ENCODE measurements at places on chromosomes 2 and 18. TPM values are rescaled to one million over a fixed set of nuclear protein-coding genes. Genes with fewer than 3 reads are reported as not detected.

The NT5C1B gene
- total RNA-seq: not detected

The LYG2 gene
- total RNA-seq: not detected

DNA sequence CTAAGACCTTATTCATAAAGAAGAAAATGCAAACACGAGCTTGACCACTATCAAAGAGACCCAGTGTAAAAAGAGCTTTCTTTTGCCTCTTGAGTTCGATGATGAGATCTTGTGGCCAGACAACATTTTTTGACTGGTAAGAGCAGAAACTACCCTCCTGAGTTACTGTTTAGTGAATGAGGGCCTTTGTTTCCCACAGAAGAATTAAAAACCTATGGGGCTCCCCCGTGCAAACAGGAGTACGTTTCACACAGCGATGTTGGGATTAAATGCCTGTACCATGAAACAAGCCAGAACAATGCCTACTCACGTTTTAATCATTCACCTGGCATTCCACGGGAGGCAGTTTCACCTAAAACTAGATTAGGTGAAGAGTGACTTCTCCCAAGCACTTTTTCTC is 36.0 kb downstream of the MYCN start:
- no peaks in the 10 kb centered on the region for H3K36me3 ChIP-seq
- no peak overlapping the region for H3K4me3 ChIP-seq
- no peak overlapping the region for H3K27ac ChIP-seq
- no peaks in the 10 kb centered on the region for H3K4me1 ChIP-seq
- no peaks in the 10 kb centered on the region for H3K27me3 ChIP-seq

The SLC8A1 gene
- 12.8 TPM for total RNA-seq

- no peaks in the 10 kb centered on the region for H3K36me3 ChIP-seq
- H3K27me3 ChIP-seq: no peaks in the 10 kb centered on the region
- no peaks in the 10 kb centered on the region for H3K4me1 ChIP-seq
- no peak overlapping the region for H3K27ac ChIP-seq
- no peak for DNase-seq
These were observed 78.8 kb upstream of the PELI1 start for GRCh38 chr2:64223055-64223454.

The ERFE gene
- not detected for total RNA-seq

The APLF gene
- 8.2 TPM for total RNA-seq
